ENCODE measurements at places on chromosomes 6 and 20.

- DNase-seq = no peak
Measured at GRCh38 chr6:132819405-132820161, 5.2 kb downstream of the RPS12 start.

- no peak for DNase-seq
Measured at GRCh38 chr6:136344420-136344819, 54.8 kb upstream of the BCLAF1 start.

DNA sequence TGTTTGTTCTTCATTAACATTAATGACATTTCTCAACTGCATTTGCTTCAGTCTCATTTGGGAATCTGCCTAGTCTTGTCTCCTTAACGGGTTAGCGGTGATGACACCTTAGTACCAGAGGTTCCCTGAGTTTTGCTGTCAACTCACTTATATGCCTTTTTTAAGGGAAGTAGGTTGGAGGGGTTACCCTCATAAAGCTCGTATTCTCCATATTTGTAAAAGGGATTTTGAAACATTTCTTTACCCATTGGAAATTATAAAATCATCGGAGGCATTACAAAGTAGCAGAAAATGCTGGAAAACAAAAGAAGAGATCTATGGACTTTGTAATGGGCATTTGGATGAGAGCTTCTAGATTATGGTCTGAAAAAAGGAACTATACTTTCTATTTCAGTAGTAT, 88.7 kb upstream of the PRDM1 start:
- no peak for DNase-seq

DNA sequence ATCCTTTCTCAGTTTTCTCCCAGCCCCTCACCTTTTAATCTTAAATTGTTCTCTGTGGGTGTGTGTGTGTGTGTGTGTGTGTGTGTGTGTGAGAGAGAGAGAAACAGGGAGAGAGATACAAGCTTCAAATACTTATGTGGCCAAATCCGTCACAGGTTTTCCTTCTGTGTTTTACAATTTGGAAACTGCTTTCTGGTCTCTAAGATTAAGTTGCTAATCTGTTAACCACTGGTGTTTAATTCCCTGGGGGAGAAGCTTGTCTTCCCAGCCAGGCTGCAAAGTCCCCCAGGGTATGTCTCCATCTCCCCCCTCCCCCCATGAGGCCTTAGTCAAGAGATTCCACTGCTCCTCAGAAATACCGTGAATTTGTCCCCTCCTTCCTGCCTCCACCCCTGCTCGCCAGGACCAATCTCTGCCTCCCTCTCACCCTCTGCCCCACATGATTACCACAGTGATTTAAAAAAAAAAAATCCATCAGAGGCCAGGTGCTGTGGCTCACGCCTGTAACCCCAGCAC, 49.0 kb downstream of the RIPOR3 start:
- DNase-seq = no peak

- DNase-seq = no peak
Measured at GRCh38 chr6:117414770-117415169, 11.0 kb downstream of the ROS1 start.

GRCh38 chr20:20096421-20096820, 44.1 kb downstream of the CFAP61 start:
- DNase-seq = peak; percentile 5

DNA sequence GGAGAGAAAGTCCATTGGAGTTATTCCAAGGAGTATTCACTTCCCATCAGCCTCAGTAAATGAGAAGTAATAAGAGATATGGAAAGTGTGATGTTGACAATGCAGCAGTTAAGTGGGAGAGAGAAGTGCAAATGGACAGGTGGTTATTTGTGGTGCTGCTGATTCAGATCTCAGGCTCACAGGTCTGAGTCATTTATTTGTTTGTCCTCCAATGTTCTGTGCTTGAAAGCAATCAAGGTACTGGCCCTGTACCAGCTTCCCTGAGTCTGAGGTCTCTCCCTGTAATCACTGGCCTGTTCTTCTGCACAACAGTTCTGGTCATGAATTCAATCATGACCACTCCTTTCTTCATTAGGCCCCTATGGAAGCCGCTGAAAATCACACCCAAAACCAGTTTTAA, 827.7 kb downstream of the MAFB start:
- DNase-seq = no peak

DNA sequence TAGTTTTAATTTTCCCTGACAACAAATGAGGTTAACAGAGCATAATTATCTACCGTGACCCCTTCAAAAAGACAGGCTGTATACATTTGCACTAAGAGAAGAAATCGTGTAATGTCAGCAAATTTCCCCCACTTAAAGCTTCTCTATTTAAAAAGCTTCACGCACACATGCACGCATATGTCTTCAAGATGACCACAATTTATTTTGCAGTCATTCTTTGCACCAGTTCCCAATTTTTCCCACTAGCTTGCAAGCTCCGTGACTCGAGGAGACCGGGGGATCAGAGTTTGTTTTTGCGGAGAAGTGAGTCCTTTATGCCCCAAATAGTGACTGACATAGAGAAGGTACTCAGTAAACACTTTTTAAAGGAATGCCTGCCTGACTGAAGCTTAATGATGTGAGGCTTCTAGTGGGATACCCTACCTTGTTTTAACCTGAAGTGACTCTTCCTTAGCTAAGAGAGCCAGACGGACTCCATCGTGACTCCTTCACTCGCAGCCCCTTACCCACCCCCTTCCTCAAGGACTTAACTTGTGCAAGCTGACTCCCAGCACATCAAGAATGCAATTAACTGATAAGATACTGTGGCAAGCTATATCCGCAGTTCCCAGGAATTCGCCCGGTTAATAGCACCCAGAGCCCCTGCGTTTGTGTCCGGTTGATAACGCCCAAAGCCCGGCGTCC, 9.3 kb upstream of the NQO2 start:
- DNase-seq = peak; percentile 23

GRCh38 chr6:65157025-65157424, 550.0 kb downstream of the EYS start:
- no peak for DNase-seq

DNA sequence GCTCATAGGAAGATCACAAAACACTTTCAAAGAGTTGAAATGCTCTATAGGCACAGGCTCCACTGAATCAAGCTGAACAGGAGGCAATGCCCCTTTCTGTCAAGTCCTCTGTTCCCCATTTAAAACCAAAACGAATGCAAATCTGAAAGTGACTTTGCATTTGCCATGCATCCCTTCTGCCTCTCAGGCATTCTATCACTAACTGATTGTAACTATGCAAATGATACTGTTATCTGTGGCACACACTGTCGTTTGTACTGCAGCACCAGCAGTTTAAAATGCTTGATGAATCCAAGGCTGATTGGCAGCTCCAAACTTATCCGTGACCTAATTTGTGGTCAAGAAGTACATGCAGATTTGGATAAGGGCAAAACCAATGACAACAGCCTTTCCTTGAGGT, 1067.5 kb upstream of the MAP3K7 start:
- no peak for DNase-seq

DNA sequence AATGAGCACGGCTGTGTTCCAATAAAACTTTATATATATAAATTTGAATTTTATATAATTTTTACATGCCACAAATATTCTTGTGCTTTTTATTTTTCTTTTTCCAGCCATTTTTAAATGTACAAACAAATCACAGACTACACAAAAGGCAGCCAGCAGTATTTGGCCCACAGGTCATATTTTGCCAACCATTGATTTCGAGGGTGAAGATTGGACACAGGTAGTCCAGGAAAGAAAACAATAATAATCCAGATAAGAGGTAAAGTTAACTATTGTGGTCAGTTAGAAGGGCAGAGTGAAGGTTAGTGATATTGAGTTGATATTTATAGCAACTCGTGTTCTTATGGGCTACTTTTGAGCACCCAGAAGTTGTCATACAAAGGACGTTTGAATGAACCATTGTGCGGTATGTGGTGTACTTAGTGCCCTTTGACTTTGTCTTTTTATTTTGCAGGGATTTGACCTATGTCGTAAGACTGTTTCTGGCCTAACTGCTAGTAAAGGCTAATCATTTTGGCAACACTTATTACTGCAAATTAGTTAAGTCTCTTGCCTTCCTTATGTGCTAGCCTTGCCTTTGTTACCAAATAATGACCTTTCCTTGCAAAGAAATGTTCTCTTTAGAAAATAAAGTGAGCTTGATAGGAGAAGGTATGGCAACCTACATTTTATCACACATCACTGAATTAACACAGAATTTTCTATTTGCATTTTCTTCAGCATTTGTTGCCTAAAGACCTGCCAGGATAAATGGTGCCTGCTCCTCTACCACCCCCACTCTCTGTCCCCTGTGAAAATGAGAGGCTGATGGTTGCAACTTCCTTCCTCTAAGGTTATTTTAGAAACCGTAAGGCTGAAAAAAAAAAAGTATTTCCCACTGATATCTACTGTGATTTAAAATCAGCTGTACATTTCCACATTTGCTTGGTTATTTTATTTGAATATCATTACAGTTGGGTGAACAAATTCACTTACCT, 493.9 kb upstream of the SOX4 start:
- DNase-seq = no peak

DNA sequence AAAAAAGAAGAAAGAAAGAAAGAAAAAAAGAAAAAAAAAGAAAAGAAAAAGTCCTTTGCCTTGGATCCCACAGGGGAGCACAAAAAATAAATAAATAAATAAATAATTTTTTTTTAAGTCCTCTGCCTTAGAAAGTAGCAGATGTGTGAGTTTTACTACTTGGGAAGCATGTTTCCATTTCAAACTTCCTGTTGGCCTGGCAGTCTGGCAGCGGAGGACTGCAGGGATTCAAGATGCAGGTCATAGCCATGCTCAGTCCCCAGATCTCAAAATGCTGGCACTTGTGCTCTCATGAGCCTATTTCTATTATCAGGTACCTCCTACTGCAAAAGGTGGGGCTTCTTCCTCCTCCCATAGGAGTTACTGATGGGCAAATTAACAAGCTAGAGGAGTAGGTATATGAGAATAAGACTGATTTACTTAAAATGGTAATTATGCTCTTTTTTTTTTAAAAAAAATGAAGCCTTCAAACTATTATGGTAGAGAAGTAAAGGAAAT, 54.2 kb upstream of the MAP7 start:
- DNase-seq = no peak

- DNase-seq = no peak
Measured at GRCh38 chr6:110114004-110114403, 65.5 kb downstream of the WASF1 start.

GRCh38 chr6:147808640-147809039, 300.1 kb downstream of the SAMD5 start:
- no peak for DNase-seq
